ENCODE measurements at places on chromosomes 3 and 15.

- DNase-seq = no peak
Measured at GRCh38 chr3:154799800-154800199, 280.3 kb upstream of the MME start.

DNA sequence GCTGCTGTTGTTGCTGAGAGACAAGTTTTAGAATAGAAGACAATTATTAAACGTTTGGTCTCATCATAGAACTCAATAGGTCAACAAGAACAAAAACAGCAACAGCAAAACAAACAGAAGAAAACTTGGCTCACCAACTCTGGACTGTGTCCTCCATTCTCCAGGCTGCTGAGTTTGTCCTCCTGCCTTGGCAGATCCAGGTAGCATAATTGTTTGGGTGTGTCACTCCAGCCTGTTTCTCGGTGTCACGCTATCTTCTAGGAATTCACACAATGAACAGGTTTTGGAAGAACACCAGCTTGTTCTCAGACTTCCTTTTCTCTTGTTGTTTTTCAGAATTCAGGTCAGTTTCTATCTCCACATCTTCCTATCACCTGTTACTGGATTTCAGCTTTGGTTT, 34.7 kb downstream of the ARRDC4 start:
- DNase-seq = no peak

DNA sequence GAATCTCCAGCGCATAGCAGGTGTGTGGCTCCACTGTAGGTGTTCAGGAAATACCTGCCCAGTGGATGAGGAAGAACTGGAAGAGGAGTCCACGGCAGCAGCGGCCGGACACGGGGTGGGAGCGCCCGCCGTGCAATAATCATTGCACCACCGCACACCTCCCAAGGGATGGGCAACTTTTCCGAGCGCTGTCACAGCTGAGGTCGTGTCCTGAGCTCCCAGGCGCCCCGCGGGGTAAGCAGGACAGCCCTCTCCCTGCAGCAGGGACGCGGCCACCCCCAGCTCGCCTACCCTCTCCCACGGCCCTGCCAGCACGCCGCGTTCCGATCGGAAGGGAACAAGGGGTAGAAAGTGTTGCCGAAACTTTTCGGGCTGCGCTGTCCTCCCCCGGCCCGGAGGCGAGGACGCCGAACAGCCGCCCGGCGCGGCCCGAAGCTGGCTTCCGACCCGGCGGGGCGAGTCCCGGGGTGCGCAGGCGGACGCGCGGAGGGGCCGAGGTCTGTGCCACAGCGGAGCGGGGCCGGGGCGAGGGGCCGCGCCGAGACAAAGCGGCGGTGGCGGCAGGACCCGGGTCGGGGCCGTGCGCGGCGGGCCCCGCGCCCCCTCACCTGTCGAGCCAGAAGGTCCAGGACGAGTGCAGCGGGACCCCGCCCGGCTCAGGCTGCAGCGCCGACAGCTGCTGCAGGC, 475 bp downstream of the EIF4E3 start:
- peak; percentile 19 for DNase-seq

DNA sequence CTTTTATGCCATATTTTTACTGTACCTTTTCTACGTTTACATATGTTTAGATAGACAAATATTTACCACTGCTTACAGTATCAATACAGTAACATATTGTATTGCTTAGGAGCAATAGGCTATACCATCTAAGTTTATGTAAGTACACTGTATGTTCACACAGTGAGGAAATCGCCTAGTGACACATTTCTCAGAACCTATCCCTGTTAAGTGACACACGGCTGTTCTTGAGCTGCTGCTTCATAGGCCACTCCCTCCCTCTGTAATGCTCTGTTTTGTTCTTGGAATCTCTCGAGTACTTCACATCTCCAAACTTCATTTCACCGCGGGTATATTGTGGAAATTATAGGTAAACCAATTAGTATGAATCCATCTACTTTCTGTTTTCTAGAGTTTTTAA, 13.4 kb upstream of the SELENOT start:
- no peak for DNase-seq

- DNase-seq = no peak
Measured at GRCh38 chr15:78977091-78977571, 32.3 kb upstream of the CTSH start.

DNA sequence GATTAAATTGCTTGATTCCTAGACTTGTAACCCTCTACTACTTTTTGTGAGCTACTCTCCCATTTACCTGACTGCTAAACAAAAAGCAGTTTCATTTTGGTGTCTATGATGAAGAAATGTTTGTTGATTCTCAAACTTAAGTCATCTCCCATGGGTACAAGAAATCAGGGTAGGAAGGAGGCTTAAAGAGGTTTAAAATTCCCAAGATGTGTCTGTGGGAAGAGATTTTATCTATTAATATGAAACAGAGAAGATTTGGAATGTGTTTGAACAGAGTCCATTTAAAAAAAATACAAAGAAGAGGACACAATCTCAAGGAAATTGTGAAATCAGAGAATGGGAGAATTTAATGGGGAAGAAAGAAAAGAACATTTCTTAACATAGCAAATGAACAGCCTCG, 14.8 kb downstream of the P3H2 start:
- no peak for DNase-seq

- no peak for DNase-seq
Measured at GRCh38 chr3:122233101-122233952, 49.9 kb downstream of the CASR start.

GRCh38 chr3:117165176-117165575, 455.6 kb downstream of the TUSC7 start:
- no peak for DNase-seq

DNA sequence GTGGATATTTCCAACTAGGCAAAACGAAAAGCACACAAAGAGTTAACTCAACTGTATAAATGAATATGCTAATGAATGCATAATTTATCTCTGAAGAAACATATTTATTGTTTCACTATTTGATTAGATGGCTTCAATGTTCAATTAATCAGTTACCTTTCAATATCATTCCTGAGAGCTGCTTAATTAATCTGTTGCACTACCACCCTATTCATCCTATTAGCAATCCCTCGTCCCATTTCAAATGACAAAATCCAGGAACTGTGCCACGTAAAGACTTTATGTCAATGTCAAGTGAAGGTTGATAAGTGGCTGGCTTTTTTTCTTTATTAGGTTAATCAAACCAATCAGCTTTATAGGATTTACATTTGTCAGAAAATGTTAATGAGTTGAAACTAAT, 82.7 kb downstream of the ALCAM start:
- DNase-seq = no peak

- DNase-seq = no peak
Measured at GRCh38 chr3:115330430-115330829, 183.3 kb upstream of the ZBTB20 start.

All from SJCRH30 (cell line).